ENCODE measurements at places on chromosomes 12 and 14.

DNA sequence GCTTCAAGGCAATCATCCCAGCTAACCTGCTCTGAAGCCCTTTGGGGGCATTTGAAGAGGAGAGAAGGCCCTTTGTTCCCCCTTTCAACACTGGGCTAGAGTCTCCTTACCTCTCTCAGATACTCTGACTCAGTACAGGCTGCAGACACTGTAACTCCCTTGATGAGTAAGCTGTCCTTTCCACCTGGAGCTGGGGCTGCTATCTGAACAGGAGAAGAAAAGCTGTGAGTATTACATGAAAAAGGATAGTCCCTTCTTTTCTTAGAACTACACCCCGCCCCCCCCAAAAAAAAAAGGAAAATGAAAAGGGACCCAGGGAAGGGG lies 186.6 kb upstream of the PLEKHG7 start:
- no peaks in the 10 kb centered on the region for H3K27me3 ChIP-seq
- no peaks in the 10 kb centered on the region for H3K36me3 ChIP-seq
- H3K4me1 ChIP-seq = peaks cover 7% of the 10 kb centered on the region
- H3K27ac ChIP-seq = no peak overlapping the region
- no peak for DNase-seq

GRCh38 chr14:99698236-99698635 lies 14.1 kb downstream of the CYP46A1 start:
- no peak overlapping the region for H3K4me3 ChIP-seq
- no peak overlapping the region for H3K27ac ChIP-seq
- no peaks in the 10 kb centered on the region for H3K36me3 ChIP-seq
- DNase-seq = no peak
- no peaks in the 10 kb centered on the region for H3K4me1 ChIP-seq

GRCh38 chr12:115095073-115095748 lies 411.2 kb upstream of the TBX3 start:
- no peaks in the 10 kb centered on the region for H3K27me3 ChIP-seq
- H3K27ac ChIP-seq = no peak overlapping the region
- no peak overlapping the region for H3K4me3 ChIP-seq
- no peaks in the 10 kb centered on the region for H3K36me3 ChIP-seq

- no peaks in the 10 kb centered on the region for H3K36me3 ChIP-seq
- DNase-seq = no peak
- no peaks in the 10 kb centered on the region for H3K27me3 ChIP-seq
- H3K4me1 ChIP-seq = no peaks in the 10 kb centered on the region
- no peak overlapping the region for H3K4me3 ChIP-seq
These were observed 74.0 kb downstream of the CCDC92 start for GRCh38 chr12:123898673-123899072.

DNA sequence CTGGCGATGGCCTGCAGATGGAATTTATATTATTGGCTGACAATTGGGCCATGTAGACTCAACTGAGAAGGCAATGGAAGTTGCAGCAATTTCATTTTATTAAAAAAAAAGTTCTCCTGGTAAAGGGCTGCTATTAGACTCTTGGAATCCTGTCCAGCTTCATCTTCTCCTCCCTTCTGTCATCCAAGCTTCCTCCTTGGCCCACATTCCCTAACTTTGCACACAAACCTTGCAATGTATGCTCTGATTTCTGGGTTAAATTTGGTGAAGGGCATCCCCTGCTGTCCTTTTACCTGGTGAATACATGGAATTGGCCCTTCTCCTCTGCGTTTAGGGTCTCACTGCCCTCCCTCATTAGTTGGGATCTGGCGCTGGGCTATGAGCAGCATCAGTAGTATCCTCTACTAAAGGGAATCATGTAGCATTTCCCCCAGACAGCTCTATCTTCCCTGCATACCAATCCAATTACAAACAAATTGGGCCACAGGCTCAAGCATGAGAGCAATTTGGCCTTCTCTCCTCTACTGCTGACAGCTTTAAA lies 336.9 kb downstream of the BMP4 start:
- no peaks in the 10 kb centered on the region for H3K27me3 ChIP-seq
- no peak overlapping the region for H3K27ac ChIP-seq
- no peak overlapping the region for H3K4me3 ChIP-seq
- peaks cover 10% of the 10 kb centered on the region for H3K4me1 ChIP-seq
- no peaks in the 10 kb centered on the region for H3K36me3 ChIP-seq

DNA sequence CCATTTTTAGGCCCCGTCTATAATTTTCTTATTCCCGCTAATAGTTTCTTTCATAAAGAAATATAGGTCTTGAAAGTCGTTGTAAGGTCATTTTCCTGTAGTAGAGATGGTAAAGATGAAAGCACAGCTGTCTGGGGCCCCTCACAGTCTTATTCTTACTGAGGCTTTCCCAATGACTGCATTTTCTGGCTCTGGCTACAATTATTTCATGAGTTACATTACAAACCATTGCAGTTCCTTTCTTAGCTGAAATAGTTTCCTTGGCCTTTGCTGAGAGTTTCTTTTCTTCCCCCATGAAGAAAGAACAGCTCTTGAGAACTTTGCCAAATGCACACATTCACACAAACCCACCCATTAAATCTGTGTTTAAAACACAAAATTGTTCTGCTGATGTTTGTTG lies 113.0 kb downstream of the DYRK2 start:
- no peak overlapping the region for H3K4me3 ChIP-seq
- H3K4me1 ChIP-seq = peaks cover 11% of the 10 kb centered on the region
- no peak overlapping the region for H3K27ac ChIP-seq
- no peak for DNase-seq
- no peaks in the 10 kb centered on the region for H3K36me3 ChIP-seq

DNA sequence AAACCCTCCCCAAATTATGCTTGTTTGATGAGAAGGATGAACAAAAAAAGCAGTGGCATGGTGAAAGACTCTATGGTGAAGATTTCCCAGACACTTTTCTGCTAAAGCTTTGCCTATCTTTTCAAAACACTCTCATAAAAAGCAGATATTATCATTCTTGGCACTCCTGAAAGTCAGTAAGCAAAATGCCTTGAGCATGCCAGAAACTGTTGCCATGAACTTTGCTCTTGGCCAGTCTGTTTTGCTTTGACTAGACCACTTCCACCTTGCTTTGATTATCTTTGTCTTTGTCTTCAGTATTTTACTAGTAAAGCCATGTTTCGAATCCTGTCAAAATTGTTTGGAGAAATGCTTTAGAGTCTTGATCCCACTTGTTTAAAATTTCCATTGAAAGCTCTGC lies 110.4 kb downstream of the CNTN1 start:
- no peak overlapping the region for H3K27ac ChIP-seq
- H3K27me3 ChIP-seq = no peaks in the 10 kb centered on the region
- H3K4me1 ChIP-seq = no peaks in the 10 kb centered on the region
- DNase-seq = no peak

- no peaks in the 10 kb centered on the region for H3K36me3 ChIP-seq
- H3K4me1 ChIP-seq = no peaks in the 10 kb centered on the region
- no peak overlapping the region for H3K4me3 ChIP-seq
- no peak for DNase-seq
- H3K27ac ChIP-seq = no peak overlapping the region
- no peaks in the 10 kb centered on the region for H3K27me3 ChIP-seq
These were observed 31.4 kb downstream of the PSEN1 start for GRCh38 chr14:73167727-73168126.

DNA sequence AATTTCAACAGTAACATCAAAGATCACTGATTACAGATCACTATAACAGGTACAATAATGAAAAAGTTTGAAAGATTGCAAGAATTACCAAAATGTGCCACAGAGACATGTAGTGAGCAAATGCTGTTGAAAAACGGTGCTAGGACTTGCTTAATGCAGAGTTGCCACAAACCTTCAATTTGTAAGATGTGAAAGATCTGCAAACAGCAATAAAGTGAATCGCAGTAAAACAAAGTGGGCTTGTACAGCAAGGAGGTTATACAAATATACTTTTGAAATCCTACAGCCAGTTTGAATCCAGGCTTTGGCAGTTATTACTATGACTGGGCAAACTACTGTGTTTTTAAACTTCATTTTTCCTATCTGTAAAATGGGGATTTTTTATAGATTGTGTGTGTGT lies 1.0 kb upstream of the PLEKHA5 start:
- no peaks in the 10 kb centered on the region for H3K27me3 ChIP-seq
- no peak overlapping the region for H3K4me3 ChIP-seq
- H3K27ac ChIP-seq = peak overlapping the region; percentile 3
- H3K36me3 ChIP-seq = no peaks in the 10 kb centered on the region
- peaks cover 18% of the 10 kb centered on the region for H3K4me1 ChIP-seq
- DNase-seq = no peak

GRCh38 chr12:31265722-31266121 lies 60.2 kb downstream of the SINHCAF start:
- DNase-seq = no peak
- no peaks in the 10 kb centered on the region for H3K27me3 ChIP-seq
- H3K27ac ChIP-seq = no peak overlapping the region
- no peak overlapping the region for H3K4me3 ChIP-seq
- H3K36me3 ChIP-seq = no peaks in the 10 kb centered on the region
- H3K4me1 ChIP-seq = no peaks in the 10 kb centered on the region

DNA sequence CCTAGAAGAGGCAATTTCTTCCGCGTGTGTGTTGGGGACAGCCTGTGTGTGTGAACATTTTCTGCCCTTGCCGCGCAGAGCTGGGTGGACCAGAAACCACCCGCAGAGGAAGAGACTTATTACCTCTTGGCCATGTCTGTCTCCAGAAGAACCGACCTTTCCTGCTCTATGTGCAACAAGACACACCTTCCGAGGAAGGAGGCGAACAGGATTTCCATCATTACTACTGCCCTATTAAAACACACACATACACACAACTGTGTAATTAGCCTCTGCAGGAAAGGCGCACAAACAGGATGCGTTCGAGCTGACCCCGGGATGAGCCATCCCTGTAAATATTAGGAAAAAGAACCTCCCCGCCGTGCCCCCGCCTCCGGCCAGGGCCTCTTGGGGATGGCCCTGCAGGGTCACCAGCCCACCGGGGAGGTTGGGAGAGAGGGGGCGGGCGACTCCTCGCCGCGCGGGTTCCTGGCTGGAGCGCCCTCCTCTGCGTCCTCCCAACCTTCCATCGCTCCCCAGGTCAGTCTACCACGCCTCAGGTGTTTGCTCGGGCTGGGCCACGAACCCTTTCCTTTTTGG lies 484 bp upstream of the PRKCH start:
- no peak for DNase-seq
- H3K4me1 ChIP-seq = peaks cover 22% of the 10 kb centered on the region
- no peaks in the 10 kb centered on the region for H3K27me3 ChIP-seq
- H3K27ac ChIP-seq = peak overlapping the region; percentile 88

GRCh38 chr12:18296909-18297280 lies 35.6 kb downstream of the PIK3C2G start:
- H3K36me3 ChIP-seq = no peaks in the 10 kb centered on the region
- no peaks in the 10 kb centered on the region for H3K27me3 ChIP-seq
- peak overlapping the region; percentile 29 for H3K4me3 ChIP-seq
- no peak for DNase-seq
- no peaks in the 10 kb centered on the region for H3K4me1 ChIP-seq
- H3K27ac ChIP-seq = peak overlapping the region; percentile 47

DNA sequence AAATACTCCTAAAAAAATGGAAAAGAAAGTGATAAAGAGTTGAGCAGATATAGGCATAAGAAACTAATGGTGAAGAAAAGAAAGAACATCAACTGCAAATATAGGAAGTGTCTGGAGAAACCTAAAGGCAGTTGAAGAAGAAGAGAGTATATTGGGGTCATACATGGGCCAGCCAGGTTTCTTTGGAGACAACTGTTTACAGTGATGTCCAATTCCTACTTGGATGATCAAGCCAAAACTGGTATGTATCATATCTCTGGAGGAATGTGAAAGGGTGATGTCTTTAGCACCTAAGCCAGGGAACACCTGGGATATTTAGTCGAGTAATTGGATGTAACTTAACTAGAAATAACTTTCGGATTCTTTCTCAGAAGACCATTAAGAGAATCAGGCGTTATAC lies 129.3 kb upstream of the FLRT2 start:
- H3K4me1 ChIP-seq = no peaks in the 10 kb centered on the region
- no peak overlapping the region for H3K27ac ChIP-seq
- H3K36me3 ChIP-seq = no peaks in the 10 kb centered on the region

DNA sequence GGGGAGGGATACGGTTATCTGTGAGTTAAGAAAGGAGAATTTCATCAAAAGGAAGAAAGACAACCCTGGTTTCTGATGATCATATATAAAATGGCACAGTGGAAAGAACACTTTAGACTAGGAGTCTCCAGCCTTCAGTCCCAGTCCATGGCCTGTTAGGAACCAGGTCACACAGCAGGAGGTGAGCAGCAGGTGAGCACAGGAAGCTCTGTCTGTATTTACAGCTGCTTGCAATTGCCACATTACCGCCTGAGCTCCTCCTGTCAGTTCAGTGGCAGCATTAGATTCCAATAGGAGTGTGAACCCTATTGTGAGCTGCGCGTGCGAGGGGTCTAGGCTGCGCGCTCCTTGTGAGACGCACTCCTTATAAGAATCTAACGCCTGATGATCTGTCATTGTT lies 137.9 kb downstream of the BTG1 start:
- no peaks in the 10 kb centered on the region for H3K27me3 ChIP-seq
- no peak overlapping the region for H3K27ac ChIP-seq
- H3K4me1 ChIP-seq = peaks cover 3% of the 10 kb centered on the region
- no peaks in the 10 kb centered on the region for H3K36me3 ChIP-seq
- no peak for DNase-seq

DNA sequence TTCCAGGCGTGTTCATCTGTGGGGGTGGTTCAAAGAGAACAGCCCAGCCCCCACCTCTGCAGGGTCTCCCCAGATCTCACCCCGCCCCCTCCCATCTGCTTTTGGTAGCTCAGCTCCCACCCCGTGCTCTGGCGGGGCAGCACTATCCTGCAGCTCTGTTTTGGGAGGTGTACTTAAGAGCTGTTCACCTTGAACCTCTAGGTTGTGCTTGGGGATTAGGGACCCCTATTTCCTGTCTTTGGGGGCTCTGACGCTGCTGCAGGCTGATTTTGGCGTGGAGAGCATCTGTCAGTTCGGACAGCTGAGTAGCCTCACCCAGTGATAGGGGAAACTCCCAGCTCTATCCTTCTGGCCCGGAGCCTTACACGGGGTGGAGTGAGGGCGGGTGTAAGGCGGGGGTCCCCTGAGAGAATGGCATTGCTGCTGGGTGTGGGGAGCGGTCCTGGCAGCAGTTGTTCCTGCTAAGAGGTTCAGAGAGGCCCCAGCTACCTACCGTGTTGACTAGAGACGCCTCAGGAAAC lies 765 bp downstream of the TMEM120B start:
- peak overlapping the region; percentile 94 for H3K4me3 ChIP-seq
- no peaks in the 10 kb centered on the region for H3K36me3 ChIP-seq
- DNase-seq = no peak
- no peaks in the 10 kb centered on the region for H3K27me3 ChIP-seq
- H3K27ac ChIP-seq = peak overlapping the region; percentile 89

DNA sequence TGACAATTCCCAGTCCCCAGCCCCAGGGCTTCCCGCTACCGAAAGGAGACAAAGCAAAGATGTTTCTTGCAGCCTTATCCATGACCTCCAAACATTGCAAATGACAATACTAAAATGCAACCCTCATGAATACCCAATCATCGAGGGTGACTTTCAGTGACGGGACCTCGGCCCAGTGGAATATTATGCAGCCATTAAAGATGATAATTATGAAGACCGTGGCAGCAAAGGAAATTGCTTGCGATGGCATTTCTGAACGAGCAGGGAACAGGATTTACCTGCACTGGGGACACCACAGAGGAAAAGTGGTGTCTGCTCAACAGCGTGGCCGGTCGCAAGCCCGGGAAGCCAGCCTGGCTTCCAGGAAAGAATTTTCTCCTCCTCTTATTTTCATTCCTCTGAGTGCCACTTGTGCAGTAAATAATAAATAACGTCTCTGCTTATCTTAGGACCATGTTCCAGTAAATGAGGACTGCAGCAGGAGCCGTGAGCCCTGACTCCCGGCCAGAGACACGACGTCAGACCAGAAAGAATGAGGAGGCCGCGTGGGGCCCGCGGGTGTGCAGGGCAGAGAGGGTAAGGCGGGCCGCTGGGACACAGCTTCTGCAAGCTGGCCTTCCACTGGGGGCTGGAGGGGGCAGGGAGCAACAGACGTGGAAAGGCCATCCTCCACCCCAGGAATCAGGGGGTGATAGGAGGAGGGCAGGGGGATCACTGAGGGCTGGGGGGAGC lies 6.6 kb downstream of the C14orf180 start:
- no peak overlapping the region for H3K4me3 ChIP-seq
- H3K27me3 ChIP-seq = no peaks in the 10 kb centered on the region
- DNase-seq = no peak
- H3K27ac ChIP-seq = no peak overlapping the region
- H3K36me3 ChIP-seq = no peaks in the 10 kb centered on the region
